ENCODE measurements at places on chromosomes 7 and 10.

GRCh38 chr7:121003986-121004685, 15.6 kb downstream of the CPED1 start:
- DNase-seq: no peak

- DNase-seq: no peak
These were observed 53.4 kb downstream of the GLRX3 start for GRCh38 chr10:130189608-130190054.

DNA sequence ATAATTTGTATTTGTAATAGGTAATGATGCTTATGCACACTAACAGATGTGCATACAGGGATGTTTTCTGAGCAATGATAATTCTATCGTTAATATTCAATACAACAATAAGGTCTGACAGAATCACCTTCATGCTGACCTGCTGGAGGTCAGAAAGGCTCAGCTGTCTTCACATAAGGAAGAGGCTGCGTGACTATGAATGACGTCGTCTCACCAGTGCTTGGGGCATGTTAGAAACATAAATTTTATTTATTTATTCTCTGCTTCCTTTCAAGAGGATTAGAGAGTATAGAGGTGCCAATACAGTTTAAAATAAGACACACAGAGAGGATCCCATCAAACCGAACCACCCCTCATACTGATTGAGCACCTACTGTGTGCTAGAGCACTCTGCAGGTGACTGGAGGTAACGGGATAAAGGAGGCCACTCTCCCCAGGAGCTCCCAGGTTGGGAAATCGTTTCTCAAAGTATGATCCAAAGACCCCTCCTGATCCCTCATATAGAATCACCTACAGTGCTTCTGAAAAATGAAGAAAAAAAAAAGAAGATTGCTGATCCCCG, 265.6 kb upstream of the NPVF start:
- no peak for DNase-seq

GRCh38 chr7:104156842-104157277, 51.0 kb downstream of the ORC5 start:
- no peak for DNase-seq

DNA sequence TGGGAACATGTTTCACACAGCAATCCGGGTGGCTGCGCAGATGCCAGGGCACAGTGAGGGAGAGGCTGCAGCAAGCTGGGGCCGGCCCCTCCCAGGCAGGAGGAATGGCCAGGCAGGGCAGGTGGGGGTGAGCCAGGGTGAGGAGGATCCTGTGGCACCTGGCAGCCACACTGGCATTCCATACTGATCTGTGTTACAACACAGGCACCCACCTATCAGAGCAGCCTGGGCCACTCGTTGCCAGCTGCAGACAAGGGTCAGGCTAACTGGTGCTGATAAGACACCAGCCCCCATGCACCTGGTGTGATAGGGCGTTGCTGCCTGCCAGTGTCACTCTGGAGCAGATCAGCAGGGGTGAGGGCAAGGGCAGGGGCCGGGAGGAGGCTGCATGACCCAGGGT, 16.6 kb upstream of the RET start:
- DNase-seq: no peak

- DNase-seq: no peak
These were observed 12.2 kb downstream of the CPA2 start for GRCh38 chr7:130278860-130279259.

- peak; percentile 82 for DNase-seq
These were observed 29.6 kb downstream of the AMZ1 start for GRCh38 chr7:2717293-2718261.

DNA sequence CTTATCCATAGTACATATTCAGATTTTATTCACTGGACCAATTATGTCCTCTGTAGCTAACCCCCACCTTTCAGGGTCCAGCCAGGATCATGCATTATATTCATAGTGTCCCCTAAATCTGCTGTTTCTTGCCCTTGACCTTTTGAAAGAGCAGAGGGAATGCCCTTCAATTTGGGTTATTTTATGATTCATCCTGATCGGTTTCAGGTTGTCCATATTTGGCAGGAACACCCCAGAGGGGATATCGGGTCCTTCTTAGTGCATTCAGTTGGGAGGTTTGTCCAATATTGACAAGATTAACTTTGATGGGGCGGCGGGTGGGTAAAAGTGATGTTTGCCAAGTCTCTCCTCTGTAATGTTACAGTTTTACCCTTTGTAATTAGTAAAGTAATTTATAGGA, 60.9 kb downstream of the SHH start:
- no peak for DNase-seq

- no peak for DNase-seq
These were observed 228.0 kb upstream of the MAGI2 start for GRCh38 chr7:79681454-79681853.

DNA sequence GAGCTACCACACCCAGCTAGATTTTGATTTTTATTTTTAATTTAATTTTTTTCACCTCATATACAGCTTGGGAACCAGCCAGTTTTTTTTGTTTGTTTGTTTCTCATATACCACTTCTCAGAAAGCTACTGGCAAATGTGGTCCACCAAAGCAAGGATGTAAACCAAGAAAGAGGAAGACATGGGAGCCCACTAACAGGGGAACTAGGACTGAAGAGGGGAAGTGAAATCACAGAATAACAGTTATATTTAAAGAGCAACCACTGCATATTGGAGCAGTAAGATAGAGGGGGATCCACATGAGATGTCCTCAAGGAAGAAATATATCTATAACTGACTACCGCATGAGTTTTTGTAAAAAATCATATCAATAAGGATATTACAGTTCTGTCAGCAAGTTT, 10.5 kb downstream of the CPVL start:
- no peak for DNase-seq

- peak; percentile 67 for DNase-seq
These were observed 2.6 kb upstream of the SAMD8 start for GRCh38 chr10:75108684-75109458.

DNA sequence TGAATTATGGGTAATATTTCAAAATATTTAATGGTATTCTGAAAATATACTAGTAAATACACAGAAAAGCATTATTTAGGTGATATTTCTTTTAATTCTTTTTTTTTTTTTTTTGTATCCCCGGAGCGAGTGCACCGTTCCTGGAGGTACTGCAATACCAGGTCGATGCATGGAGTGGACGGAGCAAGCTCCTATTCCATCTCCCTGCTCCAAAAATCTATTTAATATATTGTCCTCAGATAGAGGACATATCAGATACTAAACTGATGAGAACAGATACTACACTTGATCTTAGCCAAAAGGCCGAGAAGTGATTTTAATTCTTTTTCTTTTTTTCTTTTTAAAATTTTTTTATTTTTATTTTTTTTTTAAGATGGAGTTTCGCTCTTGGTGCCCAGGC, 10.8 kb downstream of the BTRC start:
- no peak for DNase-seq

DNA sequence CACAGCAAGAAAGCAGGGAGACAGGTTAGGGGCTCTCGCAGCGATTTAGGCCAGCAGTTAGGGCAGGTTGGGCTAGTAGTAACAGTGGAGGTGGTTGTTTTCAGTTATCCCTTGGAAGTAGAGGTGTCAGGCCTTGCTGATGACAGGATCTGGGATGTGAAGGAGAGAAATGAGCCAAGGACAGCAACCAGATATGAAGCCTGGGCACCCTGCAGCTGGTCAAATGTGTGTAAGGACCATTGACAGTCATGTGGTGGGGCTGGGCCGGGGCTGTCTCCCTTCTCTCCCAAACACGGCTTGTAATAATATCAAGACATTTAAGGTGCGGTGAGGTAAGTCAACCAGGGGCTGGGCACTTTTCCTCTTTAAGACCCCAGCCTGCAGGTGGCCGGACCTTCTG, 112.5 kb upstream of the IGFBP3 start:
- DNase-seq: no peak

GRCh38 chr7:116548506-116548905, 23.7 kb downstream of the CAV1 start:
- peak; percentile 32 for DNase-seq

DNA sequence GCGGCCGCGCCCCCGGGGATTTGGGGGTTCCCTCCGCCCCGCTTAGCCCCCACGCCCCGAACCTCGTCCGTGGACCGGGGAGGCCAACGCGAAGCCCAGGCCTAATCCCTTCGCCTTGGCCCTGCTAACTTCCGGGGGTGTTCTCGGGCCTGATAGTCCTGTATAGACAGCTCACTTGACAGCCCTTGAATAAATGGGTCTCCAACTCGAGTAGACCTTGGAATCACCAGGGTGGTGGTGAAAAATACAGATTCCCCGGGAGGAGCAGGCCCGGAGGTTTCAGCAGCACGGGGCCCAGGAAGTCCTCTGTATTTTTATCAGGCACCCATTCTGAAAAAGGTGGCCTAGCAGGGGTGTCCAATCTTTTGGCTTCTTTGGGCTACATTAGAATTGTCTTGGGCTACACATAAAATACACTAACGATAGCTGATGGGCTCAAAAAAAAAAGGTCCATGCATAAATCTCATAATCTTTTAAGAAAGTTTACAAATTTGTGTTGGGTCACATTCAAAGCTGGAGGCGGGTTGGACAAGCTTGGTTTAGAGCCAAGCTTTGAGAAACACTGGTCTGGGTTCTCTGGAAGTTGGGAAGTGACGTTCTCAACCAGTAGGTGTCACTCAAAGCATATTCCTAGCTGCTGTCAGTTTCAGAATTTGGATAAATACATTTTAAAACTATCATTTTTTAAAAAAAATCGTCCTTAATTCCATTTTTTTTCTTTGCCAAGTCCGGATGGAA, 221.7 kb downstream of the PHTF2 start:
- DNase-seq: peak; percentile 77

DNA sequence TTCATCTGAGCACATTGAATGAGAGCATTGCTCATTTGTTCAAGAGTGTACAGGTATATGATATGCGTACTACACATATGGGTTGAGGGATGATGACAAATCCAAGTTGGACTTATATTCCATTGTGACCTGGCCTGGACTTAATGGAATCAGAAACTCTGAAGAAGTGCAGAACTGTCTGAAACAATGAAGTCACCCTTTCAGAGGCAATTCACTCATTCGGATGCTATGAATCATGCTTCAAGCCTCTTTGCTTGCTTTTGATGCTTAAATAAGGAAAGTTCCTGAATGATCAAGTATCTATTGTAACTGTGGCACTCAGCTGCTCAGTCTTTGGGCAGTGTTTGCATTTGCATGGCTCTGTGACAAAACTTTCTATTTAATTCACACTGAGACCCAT, 93.4 kb downstream of the ZNF365 start:
- no peak for DNase-seq

DNA sequence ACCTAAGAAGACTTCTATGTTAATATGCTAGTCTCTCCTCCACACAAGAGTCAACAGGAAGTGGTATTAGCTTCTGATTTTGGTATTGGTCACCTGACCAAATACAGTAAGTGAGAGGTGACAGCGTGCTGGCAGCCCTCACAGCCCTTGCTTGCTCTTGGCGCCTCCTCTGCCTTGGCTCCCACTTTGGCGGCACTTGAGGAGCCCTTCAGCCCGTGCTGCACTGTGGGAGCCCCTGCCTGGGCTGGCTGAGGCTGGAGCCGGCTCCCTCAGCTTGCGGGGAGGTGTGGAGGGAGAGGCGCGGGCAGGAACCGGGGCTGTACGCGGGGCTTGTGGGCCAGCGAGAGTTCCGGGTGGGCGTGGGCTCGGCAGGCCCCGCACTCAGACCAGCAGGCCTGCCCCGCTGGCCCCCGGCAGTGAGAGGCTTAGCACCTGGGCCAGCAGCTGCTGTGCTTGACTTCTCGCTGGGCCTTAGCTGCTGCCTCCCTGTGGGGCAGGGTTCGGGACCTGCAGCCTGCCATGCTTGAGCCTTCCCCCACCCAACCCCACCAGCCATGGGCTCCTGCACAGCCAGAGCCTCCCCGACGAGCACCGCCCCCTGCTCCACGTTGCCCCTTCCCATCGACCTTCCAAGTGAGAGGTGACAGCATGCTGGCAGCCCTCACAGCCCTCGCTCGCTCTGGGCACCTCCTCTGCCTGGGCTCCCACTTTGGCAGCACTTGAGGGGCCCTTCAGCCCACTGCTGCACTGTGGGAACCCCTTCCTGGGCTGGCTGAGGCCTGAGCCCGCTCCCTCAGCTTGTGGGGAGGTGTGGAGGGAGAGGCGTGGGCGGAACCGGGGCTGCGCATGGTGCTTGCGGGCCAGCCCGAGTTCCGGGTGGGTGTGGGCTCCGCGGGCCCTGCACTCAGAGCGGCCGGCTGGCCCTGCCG, 4.2 kb upstream of the ACSL5 start:
- DNase-seq: no peak

DNA sequence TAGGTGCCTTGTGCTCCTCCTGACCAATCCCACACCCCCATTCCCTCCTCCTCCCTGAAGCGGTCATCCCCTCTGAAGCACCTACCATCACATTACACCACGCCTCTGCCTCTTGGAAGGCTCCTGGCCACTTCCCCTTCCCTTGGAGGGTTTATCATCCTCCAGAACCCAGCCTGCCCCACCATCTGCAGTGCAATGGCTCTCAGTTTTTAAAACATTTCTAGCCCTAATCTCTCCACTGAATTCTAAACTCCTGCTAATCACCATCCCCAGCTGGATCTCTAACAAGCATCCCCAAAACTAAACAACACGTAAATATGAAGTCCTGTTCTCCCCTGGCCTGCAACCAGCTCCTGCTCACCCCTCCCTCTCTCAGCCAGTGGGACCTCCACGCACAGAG, 70.6 kb downstream of the PIP4K2A start:
- peak; percentile 55 for DNase-seq

DNA sequence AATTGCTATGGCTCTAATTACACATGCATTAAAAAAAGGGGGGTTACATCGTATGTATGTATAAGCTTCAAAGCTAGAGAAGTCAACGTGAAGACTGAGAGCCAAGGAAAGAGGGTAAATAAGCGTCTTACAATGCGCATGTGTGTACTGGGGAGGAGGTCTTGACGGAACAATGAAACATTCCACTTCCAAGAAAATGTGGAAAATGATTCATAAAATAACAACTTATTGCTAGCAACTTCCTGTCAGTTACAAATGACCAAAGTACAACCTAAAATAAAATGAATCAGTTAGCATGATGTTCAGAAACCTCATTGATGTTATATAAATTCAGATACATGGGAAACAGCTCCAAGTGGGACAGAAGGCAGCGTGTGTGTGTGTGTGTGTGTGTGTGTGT, 104.1 kb upstream of the RHEB start:
- DNase-seq: no peak

DNA sequence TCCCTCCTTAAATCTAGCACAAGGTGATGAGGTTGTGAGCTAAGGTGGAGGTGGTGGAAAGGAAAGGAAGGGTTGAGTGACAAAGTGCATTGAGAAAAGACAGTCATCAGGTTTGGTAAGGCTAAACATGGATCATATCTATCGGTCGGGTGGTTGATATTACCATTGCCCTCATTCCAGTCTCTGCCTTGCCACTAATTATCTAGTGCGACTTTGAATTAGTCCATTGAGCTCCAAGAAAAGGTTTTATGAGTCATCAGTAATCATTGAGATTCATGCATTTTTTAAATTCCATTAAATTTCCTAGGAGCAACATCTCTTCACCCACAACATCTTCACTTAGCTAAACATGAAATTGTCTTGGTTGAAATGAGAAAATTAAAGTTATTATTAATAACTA, 68.9 kb upstream of the FRMD4A start:
- no peak for DNase-seq

- no peak for DNase-seq
These were observed 7.5 kb downstream of the CYP2W1 start for GRCh38 chr7:990352-990932.
